IMR-90 (cell line): ENCODE measurements at places on chromosomes 5 and 9.

DNA sequence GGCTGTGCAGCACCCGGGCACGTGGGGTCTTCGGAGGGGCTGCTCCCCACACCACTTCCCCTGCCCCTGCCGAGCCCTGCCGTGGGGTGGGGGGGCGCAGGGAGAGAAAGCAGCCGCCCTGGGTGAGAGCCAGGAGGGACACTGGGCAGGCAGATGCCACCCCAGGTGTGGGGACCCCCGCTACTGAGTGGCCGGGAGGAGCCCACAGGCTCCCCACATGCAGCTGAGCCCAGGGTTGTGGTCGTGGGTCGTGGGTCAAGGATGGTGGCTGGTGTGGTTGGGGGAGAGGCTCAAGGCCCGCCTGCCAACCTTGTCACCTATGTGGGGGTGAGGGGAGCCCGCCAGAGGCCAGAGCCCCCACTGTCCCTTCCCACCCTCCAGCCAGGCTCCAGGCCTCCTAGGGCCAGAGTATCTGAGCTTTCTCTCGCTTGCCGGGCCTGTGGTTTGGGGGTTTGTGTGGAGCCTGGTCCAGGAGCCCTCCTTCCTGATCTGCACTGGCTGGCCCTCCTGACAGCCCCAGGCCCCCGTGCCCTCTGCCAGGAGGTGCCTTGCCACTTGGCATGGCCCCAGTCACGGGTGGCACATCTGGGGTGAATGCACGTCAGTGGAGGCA lies 35.5 kb downstream of the EXOC3 start:
- H3K4me1 ChIP-seq, result peaks cover 2% of the 10 kb centered on the region; the same call in 1 of the 2 replicates

DNA sequence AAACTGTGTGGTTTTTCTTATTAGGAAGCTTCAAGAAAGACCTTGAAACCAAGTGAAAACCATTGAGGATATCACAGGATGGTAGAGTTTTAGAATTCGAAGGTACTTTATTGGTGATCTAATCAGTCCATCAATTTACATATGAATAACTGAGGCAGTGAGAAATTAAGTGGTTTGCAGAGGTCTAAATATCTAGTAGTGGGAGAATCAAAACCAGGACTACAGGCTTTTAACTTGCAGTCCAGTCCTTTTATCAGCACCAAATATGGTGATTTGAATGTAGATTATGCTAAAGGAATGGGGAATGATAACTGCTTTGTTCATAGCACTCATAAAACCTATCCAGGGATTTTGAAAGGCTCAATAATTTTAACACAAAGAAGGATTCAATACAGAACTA lies 85.8 kb downstream of the ZSWIM6 start:
- H3K4me1 ChIP-seq, result peaks cover 7% of the 10 kb centered on the region
- no peaks in the 10 kb centered on the region for H3K36me3 ChIP-seq
- no peak overlapping the region for H3K27ac ChIP-seq
- DNase-seq, result no peak
- no peaks in the 10 kb centered on the region for H3K27me3 ChIP-seq

GRCh38 chr5:164627021-164627420 lies 1121.6 kb downstream of the MAT2B start:
- no peak overlapping the region for H3K4me3 ChIP-seq
- H3K27ac ChIP-seq, result no peak overlapping the region
- H3K27me3 ChIP-seq, result no peaks in the 10 kb centered on the region
- no peaks in the 10 kb centered on the region for H3K4me1 ChIP-seq
- no peaks in the 10 kb centered on the region for H3K36me3 ChIP-seq
- DNase-seq, result no peak

GRCh38 chr9:104961238-104961637 lies 33.3 kb upstream of the ABCA1 start:
- no peaks in the 10 kb centered on the region for H3K27me3 ChIP-seq
- no peak overlapping the region for H3K4me3 ChIP-seq
- no peaks in the 10 kb centered on the region for H3K36me3 ChIP-seq
- peak; percentile 83 for DNase-seq
- no peak overlapping the region for H3K27ac ChIP-seq

GRCh38 chr9:122055701-122056100 lies 37.4 kb downstream of the TTLL11 start:
- no peak overlapping the region for H3K27ac ChIP-seq
- no peaks in the 10 kb centered on the region for H3K27me3 ChIP-seq
- 0 out of 2 replicates have a peak, but pooled peaks cover 4% of the 10 kb centered on the region for H3K36me3 ChIP-seq
- no peak overlapping the region for H3K4me3 ChIP-seq
- H3K4me1 ChIP-seq, result peaks cover 4% of the 10 kb centered on the region; the same call in 1 of the 2 replicates
- DNase-seq, result no peak

GRCh38 chr5:102498271-102499034 lies at the start of gene SLCO6A1:
SLCO6A1 (minus strand) TSS chr5:102499001; CDS start chr5:102498844, 157 bp downstream.
- no peak within 1 kb of the TSS for H3K27ac ChIP-seq
- no peaks in the 10 kb centered on the region for H3K27me3 ChIP-seq
- no peaks in the 10 kb centered on the region for H3K4me1 ChIP-seq
- no peaks in the 10 kb centered on the region for H3K36me3 ChIP-seq
- no peak within 1 kb of the TSS for H3K4me3 ChIP-seq
- no peak for DNase-seq

- no peak for DNase-seq
- peaks cover 3% of the 10 kb centered on the region; the same call in 1 of the 2 replicates for H3K27me3 ChIP-seq
- H3K4me3 ChIP-seq, result no peak overlapping the region
Measured at GRCh38 chr5:39284552-39284951, 65.2 kb upstream of the FYB1 start.
